ENCODE measurements at places on chromosomes 2 and 18. TPM values are rescaled to one million over a fixed set of nuclear protein-coding genes. Genes with fewer than 3 reads are reported as not detected.

- no peaks in the 10 kb centered on the region for H3K4me1 ChIP-seq
- no peak for DNase-seq
- H3K4me3 ChIP-seq: no peak overlapping the region
Measured at GRCh38 chr18:78857314-78858150, 122.1 kb upstream of the SALL3 start.

DNA sequence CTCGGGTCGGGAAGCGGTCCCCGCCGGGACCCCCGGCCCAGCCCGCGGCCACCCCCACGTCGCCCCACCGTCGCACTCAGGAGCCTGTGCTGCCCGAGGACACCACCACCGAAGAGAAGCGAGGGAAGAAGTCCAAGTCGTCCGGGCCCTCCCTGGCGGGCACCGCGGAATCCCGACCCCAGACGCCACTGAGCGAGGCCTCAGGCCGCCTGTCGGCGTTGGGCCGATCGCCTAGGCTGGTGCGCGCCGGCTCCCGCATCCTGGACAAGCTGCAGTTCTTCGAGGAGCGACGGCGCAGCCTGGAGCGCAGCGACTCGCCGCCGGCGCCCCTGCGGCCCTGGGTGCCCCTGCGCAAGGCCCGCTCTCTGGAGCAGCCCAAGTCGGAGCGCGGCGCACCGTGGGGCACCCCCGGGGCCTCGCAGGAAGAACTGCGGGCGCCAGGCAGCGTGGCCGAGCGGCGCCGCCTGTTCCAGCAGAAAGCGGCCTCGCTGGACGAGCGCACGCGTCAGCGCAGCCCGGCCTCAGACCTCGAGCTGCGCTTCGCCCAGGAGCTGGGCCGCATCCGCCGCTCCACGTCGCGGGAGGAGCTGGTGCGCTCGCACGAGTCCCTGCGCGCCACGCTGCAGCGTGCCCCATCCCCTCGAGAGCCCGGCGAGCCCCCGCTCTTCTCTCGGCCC lies 13.6 kb downstream of the SPEG start:
- H3K4me1 ChIP-seq: no peaks in the 10 kb centered on the region
- H3K4me3 ChIP-seq: no peak overlapping the region
- DNase-seq: peak; percentile 85
- H3K27ac ChIP-seq: no peak overlapping the region
- H3K27me3 ChIP-seq: peaks cover 5% of the 10 kb centered on the region
- H3K36me3 ChIP-seq: no peaks in the 10 kb centered on the region

The CNGA3 gene
- total RNA-seq: not detected

GRCh38 chr2:160576054-160576499 lies 82.5 kb upstream of the RBMS1 start:
- H3K36me3 ChIP-seq: no peaks in the 10 kb centered on the region
- H3K27ac ChIP-seq: no peak overlapping the region
- DNase-seq: no peak
